Esophagus squamous epithelium (tissue), 5 donors: ENCODE measurements at places on chromosomes 3 and 15.

DNA sequence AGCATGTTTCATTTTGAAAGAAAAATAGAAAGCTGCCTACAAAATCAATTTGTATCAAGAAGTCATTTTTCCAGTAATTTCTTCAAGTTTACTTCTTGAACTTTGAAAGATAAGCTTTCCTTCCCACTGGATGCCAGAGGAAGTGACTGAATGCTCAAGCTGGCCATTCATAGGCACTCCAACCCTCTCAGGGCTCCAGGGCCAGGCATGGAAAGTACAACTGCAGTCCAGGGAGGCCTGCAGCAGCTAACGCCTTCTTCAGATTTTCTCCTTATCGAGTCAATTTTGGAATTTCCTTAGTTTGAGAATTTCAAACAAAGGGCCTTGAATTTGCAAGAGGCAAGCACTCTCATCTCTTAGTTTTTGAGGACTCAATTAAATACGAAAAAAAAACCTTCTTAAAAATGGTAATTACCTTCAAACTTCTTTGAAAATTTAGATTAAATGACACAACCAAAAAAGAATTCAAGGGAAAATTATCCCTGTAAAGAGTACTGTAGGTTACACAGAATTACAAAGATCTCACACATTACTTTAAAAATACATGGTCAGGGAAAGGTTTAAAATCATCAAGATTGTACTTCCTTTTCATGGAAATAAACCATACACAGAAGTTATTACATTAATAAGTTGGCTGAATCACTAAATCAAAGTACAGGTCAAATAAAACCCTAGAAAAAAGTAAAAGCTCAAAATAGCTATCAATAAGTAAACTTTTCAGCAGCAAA, 2.5 kb downstream of the UBP1 start:
- no peak for DNase-seq

DNA sequence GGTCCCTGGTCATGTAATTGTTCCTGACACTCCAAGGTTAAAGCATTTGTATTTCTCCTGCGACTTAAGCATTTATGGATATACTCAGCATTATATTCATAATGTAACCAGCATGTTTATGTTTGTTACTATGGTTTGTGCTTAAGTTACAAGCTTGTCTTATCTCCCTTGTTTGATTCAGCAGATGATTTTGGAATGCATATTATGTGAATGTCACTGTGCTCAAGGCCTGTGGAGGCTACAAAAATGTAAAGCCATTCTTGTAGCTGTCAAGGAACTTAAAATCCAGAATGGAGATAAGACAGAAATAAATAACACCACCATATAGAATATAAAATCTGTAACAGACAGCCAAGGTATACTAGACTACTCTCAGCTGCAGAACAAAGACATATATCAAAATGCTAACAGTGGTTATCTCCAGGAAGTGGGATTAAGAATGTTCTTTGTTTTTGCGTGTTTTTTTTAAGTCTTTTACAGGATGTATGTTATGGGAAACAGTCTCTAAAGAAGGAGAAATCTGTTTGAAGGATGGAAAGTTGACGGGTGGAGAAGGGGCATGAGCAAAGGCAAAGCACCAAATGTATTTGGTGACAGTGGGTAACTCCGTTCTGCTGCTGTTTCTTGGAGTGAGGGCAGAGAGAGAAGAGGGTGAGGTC, 61.4 kb downstream of the IGF2BP2 start:
- DNase-seq: no peak

GRCh38 chr3:35929158-35929557, 289.8 kb downstream of the ARPP21 start:
- no peak for DNase-seq

DNA sequence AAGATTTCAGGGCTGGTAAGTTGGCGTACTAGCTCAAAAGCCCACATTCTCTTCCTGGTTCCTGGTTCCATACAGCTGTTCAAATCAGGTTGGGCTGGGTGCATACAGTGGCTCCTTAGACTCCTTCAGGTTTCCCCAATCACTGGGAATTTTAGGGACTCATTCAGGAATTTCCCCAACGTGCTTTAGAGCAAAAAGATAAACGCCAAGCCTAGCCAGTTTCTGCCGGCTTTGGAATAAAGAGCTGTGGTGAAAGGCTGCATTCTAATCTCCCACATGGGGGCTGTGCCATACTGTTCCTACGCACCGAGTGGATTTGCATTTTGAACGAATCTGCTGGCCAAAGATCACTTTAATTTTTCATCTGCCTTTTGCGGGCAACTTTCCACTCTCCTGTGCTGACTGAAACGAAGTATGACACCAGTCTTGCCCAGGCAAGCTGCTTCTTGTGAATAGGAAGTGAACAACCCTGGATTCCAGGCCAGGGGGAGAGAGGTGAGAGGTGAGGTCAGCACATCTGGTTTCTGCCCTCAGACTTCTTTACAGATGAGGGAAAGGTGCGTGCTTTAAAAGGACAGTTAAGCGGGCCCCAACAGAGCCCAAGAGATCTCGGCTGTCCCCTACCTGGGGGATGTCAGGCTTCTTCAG, 184.2 kb upstream of the PDZRN3 start:
- DNase-seq: no peak

DNA sequence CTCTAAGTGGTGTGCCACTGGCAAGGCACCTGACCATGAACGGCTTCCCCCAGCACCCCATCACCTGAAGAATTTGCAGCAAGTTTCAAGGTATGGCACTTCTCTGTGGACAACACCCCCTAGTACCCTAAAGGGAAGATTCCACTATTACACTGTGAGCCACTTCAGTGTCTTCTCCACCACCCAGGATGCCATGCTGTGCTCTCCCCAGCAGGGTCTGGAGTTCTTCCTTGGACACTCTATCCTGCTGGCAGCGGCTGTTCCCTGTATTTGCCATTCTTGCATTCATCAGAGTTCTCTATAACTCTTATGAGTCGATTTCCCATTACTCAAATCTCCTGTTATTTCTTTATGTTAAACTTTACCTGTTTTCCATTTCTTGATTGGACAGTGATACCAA, 33.9 kb upstream of the RNU6-1 start:
- DNase-seq: no peak

GRCh38 chr15:29432191-29433049, 162.8 kb upstream of the NSMCE3 start:
- no peak for DNase-seq

GRCh38 chr3:171213178-171213577, 186.7 kb upstream of the SLC2A2 start:
- no peak for DNase-seq

DNA sequence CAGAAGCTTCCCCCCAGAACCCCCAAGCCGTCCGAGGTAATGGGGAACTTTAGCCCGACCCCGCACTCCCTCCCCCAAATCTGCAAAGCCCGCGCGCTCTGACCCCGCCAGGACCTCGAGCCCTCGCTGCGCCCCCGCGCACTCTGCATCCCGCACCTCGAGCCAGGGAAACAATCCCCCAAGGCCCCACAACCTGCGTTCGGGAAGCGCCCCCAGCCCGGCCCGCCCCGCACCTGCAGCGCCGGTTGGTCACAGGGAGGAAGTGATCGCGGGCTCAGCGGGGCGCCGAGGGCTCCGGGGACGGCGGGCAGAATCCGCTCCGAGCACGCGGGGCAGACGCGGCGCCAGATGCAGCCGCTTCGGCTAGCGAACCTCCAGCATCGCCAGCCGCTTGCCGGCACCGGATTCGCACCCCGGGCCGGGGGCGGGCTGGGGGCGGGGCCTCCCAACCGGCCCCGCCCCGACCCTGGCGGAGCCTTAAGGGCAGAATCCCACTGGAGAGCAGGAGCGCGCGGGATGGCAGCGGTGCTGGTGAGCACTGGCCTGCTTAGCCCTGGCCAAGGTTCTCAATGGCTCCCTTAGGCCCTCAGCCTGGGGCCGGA, at the start of gene CAMKV:
Gene CAMKV (minus strand): TSS at position 382 of the 602 bp plus-strand sequence. CDS start 7,518 bp downstream, outside the sequence.
- DNase-seq: no peak

GRCh38 chr3:126998320-126998719, 15.4 kb downstream of the PLXNA1 start:
- no peak for DNase-seq

DNA sequence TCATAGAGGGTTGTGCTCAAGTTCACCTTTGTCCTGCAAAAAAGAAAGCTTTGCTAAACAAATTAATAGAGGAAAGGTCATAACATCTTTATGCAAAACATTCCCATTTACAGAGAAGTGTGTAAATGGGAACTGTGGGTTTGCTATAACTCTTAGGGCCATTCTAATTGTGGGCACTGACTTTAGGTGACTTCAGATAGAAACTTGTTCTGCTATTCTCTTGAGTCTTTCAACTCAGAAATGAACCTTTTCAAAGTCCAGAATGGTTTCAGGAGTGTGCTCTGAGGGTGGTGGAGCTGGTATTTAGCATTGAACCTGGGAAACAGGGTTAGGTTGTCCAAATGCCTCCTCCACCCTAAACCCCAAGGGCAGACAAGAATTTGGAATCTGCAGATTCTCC, 34.0 kb downstream of the SPTSSB start:
- DNase-seq: no peak

DNA sequence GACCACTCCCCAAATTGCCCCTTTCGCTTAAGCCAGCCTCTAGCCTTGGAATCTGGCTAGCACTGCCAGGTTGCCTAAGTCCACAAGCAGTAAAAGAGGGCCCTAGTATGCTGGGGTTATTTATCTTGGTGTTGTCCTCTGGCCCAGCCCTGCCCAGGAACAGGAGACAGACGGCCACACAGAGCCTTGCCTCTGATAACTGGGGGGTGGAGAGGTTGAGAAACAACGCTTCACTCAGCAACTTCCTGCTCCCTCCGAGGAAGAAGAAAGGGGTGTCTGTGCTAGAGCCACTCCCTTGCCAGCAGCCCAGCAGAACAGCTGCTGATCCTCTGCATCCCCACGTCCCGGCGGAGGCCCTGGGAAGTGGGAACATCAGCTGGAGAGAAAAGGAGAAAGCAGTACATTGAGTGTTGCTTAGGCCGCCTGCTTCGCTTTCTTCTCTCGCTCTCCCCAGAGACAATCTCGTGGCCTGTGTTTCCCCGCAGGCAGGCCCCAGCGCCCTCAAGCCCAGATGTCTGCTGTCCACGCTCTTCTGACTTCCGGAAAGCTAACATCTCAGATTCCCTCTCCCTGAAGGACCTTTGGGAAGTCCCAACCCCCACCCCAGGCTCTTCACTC, 22.6 kb upstream of the C3orf70 start:
- no peak for DNase-seq

- no peak for DNase-seq
Measured at GRCh38 chr15:73678498-73678897, 5.7 kb upstream of the CD276 start.

GRCh38 chr3:18442756-18443664, 17.9 kb upstream of the SATB1 start:
- no peak for DNase-seq

DNA sequence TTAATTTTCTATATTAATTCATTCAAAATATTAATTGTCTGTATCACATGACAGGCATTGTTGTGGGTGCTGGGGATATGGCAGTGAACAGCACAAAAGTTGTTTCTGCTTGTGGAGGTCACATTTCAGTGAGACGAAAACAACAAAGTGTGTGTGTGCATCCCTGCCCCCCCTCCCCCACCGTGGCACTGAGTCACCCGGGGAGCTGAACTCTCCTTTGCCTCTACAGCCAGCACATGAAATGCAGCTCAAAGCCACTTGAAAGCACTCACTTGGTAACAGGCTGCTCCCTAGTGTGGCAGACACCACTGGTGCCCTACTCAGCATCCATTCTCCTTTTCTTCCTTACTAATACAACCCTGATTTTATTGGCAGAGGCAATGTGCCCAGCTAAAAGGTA, 16.9 kb upstream of the SCAMP5 start:
- DNase-seq: no peak

DNA sequence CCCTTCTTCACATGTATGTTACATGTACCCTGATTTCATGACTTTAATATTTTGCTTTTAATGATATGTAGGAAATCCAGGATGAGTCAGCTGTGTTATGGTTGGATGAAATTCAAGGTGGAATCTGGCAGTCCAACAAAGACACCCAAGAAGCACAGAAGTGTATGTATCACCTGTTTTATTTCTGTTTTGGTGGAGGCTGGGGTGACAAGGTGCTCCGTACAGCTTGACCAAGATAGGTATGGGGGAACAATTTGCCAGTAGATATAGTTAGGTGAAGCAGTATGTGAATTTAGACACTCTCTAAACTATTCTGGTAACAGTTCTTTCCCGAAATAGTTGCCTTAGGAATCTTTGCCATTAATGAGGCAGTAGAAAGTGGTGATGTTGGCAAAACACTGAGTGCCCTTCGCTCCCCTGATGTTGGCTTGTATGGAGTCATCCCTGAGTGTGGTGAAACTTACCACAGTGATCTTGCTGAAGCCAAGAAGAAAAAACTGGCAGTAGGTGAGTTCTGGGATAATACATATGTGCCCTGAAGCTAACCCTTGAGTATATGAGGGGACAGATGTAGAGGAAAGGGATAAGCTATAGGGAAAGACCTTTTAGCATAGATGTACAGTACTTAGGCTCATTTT, 63.7 kb upstream of the CRTC3 start:
- no peak for DNase-seq

GRCh38 chr15:99303907-99304306, 52.6 kb downstream of the LRRC28 start:
- no peak for DNase-seq

GRCh38 chr3:176275538-176275937, 921.7 kb downstream of the TBL1XR1 start:
- no peak for DNase-seq

GRCh38 chr3:70618151-70618550, 305.7 kb upstream of the MDFIC2 start:
- no peak for DNase-seq

- no peak for DNase-seq
Measured at GRCh38 chr3:170338690-170339340, 18.7 kb upstream of the SKIL start.

GRCh38 chr15:77346245-77347036, 73.5 kb downstream of the PEAK1 start:
- no peak for DNase-seq

- DNase-seq: no peak
Measured at GRCh38 chr15:90213122-90213817, 12.1 kb downstream of the SEMA4B start.

DNA sequence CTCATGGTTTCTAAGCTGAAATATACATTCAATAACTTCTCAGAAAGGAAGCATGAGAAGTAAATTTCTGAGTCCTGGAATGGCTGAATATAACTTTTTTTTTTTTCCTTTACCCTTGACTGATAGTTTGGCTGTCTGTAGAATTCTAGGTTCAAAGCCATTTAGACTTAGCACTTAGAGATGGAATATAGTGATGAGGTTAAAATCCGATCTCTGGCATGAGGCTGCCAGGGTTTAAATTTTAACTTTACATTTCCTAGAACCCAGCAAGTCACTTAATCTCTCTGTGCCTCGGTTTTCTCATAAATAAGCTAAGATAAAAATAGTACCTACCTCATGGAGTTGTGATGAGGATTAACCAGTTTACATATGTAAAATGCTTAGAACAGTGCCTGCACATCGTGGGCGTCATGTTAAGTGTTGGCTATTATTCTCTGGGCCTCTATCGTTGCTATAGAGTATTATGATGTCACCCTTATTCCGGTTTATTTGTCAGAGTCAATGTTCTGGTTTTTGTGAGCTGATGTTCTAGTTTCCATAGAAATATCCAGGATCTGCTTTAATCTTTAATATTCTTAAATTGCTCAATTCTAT, 199.8 kb upstream of the TLE3 start:
- no peak for DNase-seq
